ENCODE measurements at places on chromosomes 12 and 14.

GRCh38 chr12:49260166-49260565, 4.7 kb upstream of the TUBA1C start:
- DNase-seq: no peak

DNA sequence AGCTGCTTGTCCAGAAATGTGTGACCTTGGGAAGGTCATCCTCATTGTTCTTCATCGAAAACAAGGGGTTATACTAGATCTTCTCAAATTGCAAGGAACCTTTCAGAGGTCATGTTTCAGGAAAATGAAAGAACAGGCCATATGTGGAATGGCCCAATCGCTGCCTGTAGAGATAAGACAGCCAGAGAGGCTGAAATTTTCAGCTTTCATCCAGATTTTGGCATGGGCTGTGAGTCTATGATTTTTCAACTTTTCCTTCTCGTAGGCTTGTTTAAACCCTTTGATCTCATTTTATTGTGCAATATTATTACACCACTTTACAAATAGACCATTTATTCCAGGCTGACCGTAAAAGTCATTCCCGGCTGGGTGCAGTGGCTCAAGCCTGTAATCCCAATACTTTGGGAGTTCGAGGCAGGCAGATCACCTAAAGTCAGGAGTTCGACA, 17.1 kb upstream of the ATXN2 start:
- DNase-seq: no peak

DNA sequence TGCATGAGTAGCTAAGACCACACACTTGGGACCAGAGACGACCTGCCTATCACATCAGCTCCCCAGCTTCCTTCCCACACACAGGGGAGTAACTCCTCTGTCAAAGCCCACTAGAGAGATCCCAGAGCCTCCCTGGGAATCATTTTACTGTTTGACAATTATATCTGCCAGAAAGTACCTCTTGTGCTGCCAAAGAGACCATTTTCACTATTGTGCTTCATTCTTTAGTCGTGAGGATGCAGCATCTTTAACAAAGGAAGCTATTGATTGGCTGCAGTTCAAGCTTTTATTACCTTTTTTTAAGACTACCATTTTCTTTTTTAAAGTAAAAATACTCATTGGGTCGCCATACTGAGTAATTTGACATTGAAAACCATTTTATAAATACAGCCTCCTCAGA, 194.5 kb upstream of the RGS6 start:
- no peak for DNase-seq

GRCh38 chr14:71117839-71118743, 210.8 kb downstream of the PCNX1 start:
- DNase-seq: no peak

DNA sequence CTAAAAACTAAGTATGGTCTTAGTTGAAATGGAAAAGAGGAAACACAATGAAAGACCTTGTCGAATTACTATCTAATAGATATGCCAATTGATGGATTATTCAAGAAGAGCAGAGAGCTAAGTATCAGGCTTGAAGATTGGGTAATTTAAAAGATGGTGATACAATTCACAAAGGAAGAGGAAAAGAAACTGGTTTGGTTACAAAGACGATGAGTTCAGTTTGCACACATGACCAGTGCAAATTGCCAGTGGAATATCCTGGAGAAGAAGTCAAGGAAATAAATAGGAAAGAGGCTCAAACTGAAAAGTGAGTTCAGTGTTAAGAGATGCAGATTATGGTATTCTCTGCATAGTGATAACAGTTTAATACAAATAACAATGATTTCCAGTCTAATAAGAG, 2.5 kb upstream of the RAP1B start:
- DNase-seq: no peak

Measured in NCI-H1436 (cell line).